Mesothelial cell of epicardium (in vitro differentiated cells): ENCODE measurements at places on chromosomes 6 and 20.

GRCh38 chr6:158831571-158831970 is 12.4 kb upstream of the EZR start:
- no peak for DNase-seq

- DNase-seq, result no peak
These were observed 20.1 kb downstream of the C6orf163 start for GRCh38 chr6:87364602-87365252.

DNA sequence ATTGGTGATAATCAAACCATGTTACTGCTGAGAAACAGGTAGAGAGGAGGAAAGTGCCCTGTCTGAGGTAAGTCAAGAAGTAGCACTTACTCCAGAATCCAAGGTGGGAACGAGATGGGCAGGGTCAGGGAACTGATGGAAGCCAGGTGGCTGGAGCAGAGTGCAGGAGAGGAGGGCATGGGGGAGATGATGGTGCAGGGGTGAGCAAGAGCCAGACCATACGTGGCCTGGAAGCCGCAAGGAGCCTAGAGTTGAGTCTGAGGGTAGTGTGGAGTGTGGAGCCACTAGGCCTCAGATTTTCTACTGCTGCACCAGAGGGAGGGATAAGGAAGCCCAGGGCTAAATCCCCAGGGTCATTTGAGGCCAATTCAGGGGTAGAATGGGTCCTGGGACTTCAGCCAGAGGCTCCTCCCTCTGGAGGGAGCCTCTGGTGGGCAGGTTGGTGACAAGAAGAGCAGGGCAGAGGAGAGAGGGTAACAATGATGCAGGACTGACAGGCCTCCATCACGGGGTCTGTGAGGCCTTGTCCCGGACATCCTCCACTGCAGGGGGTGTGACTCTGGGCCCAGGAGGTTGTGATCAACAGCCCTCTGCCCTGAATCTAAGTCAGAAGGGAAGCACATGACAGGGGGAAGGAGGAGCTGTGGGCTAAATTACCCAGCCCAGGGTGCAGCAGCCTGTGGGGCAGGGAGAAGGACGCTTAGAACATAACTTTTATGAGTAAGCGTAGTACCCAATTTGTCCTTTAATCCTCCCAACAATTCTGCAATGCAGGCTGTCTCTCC is 28.7 kb downstream of the COX4I2 start:
- no peak for DNase-seq

DNA sequence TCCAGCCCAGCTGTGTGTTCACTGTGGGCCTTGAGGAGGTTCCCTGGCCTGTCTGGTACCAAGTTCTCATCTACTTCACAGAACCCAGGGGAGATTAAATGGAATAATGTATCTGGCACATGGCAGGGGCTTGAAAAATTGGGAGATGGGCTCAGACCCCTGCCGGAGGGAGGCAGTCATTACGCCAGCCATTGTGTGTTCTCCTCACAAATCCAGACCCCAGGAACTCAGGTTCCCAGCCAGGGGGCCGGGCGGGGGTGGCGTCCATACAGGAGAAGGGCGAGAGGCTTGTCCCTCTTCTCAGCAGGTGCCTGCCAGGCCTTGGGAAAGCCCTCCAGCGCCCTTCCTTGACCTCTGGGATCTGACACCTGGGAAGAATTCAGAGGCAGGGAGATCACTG is 8.1 kb downstream of the NOL4L start:
- DNase-seq, result no peak

DNA sequence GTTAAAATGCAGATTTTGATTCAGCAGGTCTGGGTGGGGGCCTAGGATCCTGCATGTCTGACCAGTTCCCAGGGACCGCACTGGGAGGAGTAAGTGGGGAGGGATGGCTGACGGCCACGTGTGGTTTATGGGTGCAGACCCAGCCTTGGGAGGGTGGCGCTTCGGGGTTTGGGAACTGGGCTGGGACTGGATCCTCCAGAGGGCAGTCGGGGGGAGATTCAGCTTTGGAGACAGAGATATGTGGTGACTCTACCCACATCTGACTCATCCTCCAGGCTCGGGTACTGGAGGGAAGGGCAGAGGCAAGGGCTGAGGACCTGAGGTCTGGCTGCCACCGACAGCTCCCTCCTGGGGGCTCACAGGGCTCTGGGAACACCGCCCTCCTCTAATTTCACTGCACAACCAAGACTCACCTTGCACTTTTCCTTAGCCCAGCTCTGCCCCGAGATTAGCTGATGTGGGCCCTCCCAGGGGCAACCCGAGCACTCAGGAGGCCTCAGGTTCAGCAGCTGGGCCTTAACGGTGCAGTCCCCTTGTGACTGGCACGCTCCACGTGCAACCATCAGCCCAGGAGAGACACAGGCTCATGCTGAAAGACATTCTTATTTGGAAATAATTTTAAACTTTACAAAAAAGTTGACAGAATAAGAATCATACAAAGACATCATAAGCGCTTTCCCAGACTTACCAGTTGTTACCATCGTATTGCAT is 172.8 kb upstream of the PMEPA1 start:
- peak; percentile 30 for DNase-seq

DNA sequence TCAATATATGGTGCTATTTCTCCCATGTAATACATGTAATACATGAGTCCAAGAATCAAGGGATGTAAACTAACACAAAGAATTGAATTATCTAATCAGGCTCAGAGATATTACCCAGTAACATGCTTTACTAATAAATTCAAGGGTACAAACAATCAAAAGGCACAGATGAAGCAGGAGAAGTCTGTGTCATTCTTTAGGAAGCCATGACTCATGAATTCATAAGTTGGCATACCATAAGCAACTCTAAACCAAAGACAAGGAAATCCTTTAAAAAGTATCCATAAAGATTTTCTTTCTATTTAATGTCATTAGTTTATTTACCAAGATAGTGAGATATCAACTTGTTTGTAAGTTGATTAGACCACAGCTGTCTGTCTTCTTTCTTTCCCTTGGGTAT is 446.0 kb upstream of the IMPG1 start:
- DNase-seq, result no peak

DNA sequence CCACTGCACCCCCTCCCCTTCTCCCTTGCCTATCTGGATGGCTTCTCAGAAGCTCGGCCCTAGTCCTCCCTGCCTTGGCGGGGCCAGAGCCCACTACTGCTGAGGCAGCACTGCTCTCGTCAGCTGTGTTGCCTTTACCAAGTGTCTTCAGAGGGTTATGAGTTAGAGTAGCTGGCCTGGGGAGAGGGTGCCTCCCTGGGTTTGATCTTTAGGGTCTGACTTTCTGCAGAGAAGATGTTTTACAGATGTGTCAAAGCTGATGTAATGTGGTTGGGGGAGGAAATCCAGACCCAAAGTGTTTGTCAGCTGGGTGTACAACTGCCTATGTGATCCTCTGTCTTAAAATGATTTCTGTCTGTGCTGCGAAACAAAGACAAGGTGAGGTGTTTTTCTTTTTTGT is 30.4 kb upstream of the PI16 start:
- no peak for DNase-seq

GRCh38 chr20:51789434-51789833 is 12.9 kb downstream of the SALL4 start:
- DNase-seq, result no peak

GRCh38 chr6:146767632-146768031 is 168.9 kb downstream of the ADGB start:
- DNase-seq, result no peak

DNA sequence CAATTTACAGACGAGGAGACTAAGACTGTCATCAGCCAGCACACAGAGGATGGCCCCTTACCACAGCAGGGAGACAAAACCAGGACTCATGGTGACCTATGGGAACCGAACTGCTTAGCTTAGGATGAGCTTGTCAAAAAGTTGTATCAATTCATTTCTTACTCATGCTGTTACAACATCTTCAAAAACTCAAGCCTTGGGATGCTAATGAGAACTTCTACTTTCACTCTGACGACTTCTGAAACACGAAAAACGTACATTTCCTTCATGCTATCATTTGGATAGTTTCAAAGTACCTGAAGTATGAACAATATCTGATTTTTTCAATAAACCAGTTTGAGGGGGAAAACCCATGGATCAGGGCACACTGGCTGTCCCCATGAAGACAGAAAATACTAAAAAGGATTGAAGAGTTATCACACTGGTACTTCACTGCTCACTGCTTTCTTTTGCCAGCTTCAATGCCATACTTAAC is 31.9 kb downstream of the HIVEP2 start:
- no peak for DNase-seq

DNA sequence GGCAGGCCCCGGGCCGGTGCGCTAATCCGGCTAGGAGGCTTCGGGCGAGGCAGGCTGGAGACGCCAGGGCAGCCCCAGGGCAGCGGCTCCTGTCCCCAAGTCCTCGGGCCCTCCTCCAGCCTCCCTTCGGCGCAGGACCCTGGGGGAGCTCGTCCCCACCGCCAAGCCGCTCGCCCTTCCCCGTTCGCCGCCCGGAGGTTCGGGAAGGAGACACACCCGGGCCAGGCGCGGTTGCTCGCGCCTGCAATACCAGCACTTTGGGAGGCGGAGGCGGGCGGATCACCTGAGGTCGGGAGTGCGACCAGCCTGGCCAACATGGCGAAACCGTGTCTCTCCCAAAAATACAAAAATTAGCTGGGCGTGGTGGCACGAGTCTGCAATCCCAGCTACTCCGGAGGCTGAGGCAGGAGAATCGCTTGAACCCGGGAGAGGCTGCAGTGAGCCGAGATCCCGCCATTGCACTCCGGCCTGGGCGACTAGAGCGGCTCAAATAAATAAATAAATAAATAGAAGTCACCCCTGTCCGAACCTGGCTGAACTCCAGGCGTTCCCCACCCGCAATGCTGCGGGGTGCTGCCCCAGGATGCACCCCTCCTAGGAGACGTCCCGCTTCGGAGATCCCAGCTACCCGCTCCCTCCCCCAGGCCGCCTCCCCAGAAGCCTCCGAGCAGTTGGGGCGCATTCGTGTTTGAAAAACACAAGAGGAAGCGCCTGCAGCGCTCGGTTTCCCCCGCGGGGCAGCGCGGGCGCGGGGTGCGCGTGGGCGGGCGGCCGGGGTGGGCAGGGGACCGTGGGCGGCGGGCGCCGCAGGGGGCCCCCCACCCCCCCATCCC is 27.5 kb downstream of the SERPINB9 start:
- DNase-seq, result peak; percentile 61
